ENCODE measurements at places on chromosomes 12 and 14.

DNA sequence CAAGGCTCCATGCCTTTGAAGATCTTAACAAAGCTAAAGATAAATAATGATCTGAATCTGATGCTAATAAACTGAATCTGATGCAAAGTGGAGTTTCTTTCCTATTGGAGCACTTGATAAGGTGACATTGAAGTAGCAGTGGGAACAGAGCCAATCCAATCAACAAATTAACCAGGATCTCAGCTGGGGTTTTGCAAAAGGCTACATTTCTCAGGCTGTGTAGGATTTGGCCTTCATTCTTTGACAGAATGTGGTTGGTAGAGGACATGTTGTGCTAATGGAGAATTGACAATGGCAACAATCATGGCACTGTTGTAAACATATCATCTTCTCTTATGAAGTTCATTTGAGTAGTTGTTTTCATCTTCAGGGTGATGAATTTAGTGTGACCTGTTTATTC, 164.9 kb downstream of the CCDC91 start:
- DNase-seq: no peak

DNA sequence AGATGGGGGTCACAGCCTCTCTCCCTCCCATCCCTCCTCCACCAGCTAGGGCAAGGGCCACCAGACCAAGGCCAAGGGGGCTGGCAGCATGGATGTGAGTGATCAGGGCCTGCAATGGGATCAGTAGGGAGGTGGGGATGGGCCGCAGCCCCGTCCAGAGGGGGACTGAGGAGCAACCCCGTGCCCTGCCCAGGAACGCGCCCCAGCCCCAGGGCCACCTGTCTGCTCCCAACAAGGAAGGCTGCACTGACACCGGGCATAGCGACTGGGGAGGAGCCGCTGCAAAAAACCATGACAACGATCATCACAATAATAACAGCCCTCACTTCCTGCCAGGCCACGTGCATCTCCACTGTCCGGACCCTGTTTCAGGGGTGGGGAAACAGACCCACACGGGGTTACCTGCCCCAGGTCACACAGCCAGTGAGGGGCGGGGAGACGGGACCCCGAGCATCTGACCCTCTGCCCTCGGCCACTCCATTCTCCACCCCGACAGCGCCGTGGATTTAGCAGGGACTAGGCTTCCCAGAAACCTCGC, 24.3 kb downstream of the NCOR2 start:
- DNase-seq: no peak

- peak; percentile 26 for DNase-seq
Measured at GRCh38 chr14:63269561-63270225, 49.0 kb downstream of the GPHB5 start.

DNA sequence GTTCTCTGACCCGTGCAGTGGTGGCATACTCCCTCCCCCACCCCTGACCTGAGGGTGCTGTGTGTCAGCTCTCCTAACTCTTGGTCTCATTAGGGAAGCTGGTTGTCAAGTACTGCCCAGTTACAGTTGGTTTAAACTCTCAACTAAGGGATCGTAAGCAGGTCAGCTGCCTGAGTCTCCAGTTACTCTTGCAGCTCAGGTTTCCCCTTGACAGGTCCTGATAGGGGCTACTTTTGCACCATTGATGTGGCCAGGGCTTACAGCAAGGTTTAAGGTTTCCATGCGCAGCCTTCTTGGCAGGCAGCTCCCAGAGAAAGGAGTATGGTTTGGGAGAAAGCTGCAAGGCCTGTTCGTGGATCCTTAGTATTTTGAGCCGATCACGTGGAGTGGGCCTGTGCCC, 74.5 kb downstream of the ETV6 start:
- DNase-seq: peak; percentile 79

- no peak for DNase-seq
Measured at GRCh38 chr12:25876383-25877045, 82.0 kb upstream of the RASSF8 start.

DNA sequence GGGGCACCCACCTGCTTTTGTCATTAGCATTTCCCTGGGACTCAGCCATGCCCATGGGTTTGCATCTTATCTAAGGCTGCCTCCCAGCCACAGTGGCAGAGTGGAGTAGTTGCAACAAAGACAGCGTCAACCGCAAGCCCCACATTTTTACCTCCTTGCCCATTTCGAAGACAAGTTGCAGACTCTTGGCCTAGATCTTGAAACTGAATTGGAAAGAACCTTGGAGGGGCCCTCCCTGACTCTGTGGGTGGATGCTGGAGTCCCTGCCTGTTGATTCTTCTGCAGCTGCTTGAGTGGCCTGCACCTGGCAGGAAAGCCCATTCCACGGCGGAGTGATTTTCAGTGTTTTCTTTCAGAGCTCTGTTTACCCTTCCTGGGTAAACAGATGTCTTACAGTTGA, 309.0 kb downstream of the VRK1 start:
- DNase-seq: no peak

DNA sequence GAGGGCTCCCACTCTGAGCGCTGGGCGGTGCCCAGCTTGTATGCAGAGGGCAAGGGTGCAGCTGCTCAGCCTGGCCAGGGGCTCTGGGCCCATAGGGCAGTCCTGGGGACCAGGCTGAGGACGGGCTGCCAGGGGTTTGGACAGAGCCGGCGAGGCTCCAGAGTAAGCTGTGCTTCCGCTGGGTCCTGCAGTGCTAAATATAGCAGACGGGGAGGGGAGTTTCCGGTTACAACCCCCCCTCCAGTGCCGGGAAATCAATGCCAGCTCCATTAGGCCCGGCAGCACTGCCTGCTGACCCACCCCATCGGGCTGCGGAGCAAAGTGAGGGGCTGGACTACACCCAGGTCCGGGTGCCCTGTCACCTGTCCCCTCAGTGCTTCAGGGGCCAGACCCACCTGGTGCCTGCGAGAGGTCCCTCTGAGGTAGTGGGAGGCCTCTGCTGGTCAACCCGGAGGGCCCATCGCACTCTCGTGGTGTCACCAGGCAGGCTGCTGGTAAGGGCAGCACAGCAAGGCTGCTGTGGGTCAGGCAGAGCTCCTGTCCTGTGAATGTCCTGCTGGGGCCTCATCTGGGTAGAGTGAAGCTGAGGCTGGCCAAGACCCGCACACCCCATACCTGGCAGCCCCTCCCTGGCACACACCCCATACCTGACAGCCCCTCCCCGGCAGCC, 2.6 kb upstream of the JAG2 start:
- no peak for DNase-seq

GRCh38 chr12:68370006-68370590, 37.9 kb upstream of the MDM1 start:
- DNase-seq: no peak

DNA sequence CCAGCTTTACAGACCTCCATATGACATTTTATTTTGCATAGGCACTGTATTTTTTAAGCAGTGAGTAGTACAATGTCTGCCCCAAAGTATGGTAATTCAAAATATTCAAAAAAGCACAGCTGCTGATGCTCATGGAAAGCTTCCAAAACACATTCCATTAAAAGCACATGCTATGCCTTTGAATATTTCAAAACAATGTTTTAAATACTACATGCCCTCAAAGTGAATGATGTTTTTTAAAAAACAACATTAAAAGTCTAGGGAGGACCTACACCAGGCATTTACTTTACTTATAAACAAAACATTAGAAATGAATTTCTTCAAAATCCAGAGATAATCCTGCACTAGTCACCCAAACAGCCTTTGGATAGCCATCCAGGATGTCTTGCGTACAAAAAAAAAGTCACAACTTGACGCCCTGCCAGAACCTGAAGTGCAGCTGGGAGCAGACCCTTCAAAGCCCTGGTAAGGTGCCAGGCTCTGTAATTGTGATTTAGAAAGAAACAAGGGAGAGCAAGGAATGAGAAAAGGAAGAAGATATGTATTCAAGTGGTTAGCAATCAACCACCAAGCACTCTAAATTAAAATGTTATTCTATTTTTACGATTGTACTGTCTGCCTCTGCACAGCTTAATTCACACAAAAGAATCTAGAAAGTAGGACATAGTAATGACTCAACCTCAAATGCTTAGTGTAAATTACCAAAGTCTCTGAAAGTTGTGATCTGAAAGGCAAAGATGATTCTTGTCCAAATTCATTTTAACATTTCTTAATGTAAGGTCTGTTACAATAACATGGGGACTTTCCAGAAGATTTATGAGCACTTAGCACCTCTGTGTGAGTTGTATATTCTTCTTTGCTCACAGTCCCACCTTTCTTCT, 31.9 kb downstream of the CEP83 start:
- peak; percentile 85 for DNase-seq

DNA sequence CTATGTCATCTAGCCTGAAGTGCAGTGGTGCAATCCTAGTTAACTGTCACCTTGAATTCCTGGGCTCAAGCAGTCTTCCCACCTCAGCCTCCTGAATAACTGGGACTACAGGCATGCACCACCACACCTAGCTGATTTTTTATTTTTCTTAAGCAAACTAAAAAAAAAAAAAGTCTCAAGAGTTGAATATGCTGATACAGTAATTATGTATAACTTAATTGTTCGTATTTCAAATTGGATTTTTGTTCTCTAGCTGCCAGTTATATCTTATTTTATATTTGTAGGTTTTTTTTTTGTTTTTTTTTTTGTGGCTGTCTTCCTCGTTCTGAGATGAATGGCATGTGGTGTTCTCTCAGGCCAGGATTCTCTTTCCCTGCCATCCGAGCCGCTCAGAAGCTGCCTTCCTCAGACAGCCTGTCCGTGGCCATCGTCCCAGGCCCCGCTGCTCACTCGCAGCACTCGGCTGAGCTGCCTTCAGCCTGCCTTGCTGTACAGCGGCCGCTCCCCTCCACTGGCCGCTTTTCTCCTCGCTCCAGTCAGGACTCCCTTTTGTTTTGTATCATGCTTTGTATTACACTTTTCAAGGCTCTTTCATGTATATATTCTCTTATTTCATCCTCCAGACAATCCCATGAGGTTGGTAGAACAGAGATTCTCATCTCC, 53.3 kb downstream of the WDR20 start:
- no peak for DNase-seq

- no peak for DNase-seq
Measured at GRCh38 chr12:95516757-95517156, 34.5 kb downstream of the USP44 start.

GRCh38 chr12:12845794-12846243, 32.7 kb downstream of the DDX47 start:
- no peak for DNase-seq
